ENCODE measurements at places on chromosomes 2 and 18. TPM values are rescaled to one million over a fixed set of nuclear protein-coding genes. Genes with fewer than 3 reads are reported as not detected.

APCDD1 gene
- total RNA-seq = 21.9 TPM

PTH2R gene
- 0.31 TPM for total RNA-seq

TNFRSF11A gene
- 0.98 TPM for total RNA-seq

ZSWIM2 gene
- not detected for total RNA-seq

CKAP2L gene
- 0.06 TPM for total RNA-seq

SOX11 gene
- not detected for total RNA-seq

SELENOI gene
- total RNA-seq = 11.7 TPM

ADRA2B gene
- total RNA-seq = 0.04 TPM

MAPRE2 gene
- 12.4 TPM for total RNA-seq

KIF1A gene
- 69.4 TPM for total RNA-seq

SERPINB3 gene
- not detected for total RNA-seq

HOXD9 gene
- 0.22 TPM for total RNA-seq

ASB1 gene
- 12.7 TPM for total RNA-seq

OTOS gene
- total RNA-seq = not detected

DCDC2C gene
- not detected for total RNA-seq

CENPA gene
- 0.49 TPM for total RNA-seq

C1QL2 gene
- not detected for total RNA-seq

CRACDL gene
- total RNA-seq = 6.1 TPM

ZNF521 gene
- 6.0 TPM for total RNA-seq

Data from pancreas (tissue), 10 donors.